NCI-H1105 treated with DMSO at 0.1 percent for 48 hours (cell line): ENCODE measurements at places on chromosomes 5 and 9.

GRCh38 chr9:89553451-89554010 lies 51.3 kb upstream of the GADD45G start:
- DNase-seq: peak; percentile 29

- DNase-seq: no peak
These were observed 991 bp downstream of the IARS1 start for GRCh38 chr9:92292338-92293074.

- no peak for DNase-seq
These were observed 43.1 kb upstream of the ELL2 start for GRCh38 chr5:96004754-96005153.

DNA sequence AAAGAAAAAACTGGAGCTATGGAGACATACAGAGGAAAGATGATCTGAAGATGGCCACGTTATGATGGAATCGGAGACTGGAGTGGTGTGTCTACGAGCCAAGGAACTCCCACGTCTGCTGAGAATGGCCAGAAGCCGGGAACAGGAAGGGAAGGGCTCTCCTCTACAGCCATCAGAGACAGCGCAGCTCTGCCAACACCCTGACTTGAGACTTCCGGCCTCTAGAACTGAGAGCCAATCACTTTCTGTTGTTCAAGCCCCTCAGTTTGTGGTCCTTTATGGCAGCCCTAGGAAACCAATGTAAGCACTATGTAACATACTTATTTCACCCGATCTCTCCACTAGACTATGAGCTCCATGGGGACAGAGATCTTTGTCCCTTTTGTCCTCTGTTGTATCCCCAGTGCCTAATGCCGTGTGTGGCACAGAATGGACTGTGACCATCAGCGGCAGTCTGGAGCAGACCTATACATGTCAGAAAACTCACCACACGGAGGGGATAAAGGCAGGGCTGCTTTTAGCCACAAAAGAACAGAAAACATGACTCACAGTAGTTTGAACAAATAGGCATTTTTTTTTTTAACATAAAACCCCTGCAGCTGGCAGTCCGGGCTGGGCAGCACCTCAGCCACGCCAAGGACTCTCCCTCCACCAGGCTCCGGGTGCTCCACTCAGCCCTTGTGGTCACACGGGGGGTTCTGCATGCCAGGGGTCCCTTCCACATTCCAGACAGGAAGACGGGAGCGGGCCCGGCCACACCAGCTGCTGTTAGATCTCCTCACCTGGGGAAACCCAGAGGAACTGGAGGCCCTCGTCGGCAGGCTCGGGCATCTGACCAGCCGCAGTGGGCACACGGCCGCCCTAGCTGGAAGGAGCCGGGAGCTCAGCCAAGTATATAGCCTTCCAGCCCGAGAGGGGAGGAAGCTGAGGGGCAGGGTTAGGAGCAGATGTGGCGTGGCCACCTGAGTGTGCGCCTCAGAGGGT lies 16.1 kb upstream of the MXD3 start:
- no peak for DNase-seq

DNA sequence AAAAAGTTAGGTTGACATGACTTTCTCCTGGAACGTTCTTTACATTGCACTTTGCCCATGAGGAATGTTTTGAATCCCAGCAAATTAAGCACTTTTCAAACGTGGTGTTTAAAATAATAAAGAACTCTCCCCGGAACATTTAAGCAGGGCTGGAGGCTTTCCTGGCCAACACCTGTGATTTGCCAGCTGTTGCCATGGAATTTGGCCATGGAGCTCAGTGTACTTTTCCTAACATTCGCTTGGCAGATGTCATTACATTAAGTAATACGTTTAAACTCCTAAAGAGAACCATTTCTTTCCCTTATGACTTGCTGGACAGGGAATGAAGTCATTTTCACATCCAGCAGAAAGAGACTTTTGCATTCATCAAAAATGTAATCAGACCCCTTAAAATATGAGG lies 146.1 kb downstream of the GAS1 start:
- no peak for DNase-seq

GRCh38 chr5:73221726-73222125 lies 48.7 kb downstream of the TMEM174 start:
- no peak for DNase-seq

DNA sequence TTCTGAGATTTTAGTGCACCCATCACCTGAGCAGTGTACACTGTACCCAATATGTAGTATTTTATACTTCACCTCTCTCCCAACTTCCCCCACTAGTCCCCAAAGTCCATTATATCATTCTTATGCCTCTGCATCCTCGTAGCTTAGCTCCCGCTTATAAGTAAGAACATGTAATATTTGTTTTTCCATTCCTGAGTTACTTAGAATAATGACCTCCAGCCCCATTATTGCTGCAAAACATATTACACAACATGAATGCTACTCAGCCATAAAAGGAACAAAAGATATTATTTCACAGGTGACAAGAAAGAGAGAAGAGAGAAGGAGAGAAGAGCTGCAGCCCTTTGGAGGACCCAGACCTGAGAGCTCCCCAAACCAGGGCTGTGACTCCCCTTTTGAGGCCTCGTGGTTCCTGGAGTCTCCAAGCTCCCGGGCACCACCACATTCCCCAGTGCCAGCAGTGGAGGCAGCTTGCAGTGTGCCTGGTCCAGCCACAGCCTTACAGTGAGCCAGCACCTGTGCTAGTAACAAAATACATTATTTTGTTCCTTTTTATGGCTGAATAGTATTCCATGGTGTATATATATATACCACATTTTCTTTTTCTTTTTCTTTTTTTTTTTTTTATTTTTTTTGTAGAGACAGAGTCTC lies 194.5 kb upstream of the DAB2 start:
- no peak for DNase-seq

GRCh38 chr9:118618084-118618483 lies 751.2 kb downstream of the BRINP1 start:
- DNase-seq: no peak

- DNase-seq: no peak
These were observed 12.2 kb downstream of the RANBP17 start for GRCh38 chr5:170874017-170874416.

DNA sequence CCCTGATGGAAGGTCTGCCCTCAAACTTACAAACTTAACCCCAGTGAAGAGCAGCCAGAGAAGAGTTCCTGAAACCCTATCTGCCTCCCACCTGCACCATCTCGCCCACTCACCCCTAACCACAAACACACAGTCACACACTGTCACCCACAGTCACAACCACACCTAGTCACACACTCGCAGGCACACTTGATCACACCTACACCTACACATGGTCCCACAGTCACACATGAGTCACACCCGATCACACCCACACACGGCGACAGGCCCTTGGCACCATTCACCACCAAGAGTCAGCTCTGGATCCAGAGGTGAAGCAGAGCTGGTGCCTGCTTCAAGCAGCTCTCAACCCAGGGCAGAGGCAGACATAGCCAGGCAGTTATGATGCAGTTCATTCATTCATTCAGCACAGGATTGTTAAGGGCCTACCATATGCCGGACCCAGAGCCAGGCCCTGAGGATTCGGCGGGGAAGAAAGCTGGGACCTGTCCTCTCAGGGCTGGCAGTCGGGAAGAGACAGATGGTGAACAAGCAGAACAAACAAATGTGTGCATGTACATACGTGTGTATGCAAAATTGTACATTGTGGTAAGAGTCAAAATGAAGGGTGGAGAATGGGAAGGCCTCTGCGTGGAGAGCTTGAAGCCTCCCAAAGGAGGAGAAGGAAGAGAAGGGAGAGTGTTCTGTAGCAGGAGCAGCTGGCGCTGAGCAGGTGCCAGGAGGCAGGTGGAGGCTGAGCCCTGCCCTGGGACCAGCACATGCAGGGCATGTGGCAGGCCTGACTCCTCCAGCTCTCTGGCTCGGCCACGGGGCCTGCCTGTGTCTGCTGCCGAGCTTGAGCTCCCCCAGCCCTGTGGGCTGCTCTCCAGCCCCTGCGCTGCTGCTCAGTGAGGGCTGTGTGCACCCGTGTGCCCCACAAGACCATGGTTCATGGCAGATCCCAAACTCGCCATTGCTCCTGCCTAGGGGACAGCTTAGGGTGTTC lies 6.4 kb downstream of the TSPAN17 start:
- no peak for DNase-seq

GRCh38 chr9:72749276-72749675 lies 203.6 kb downstream of the ALDH1A1 start:
- no peak for DNase-seq

DNA sequence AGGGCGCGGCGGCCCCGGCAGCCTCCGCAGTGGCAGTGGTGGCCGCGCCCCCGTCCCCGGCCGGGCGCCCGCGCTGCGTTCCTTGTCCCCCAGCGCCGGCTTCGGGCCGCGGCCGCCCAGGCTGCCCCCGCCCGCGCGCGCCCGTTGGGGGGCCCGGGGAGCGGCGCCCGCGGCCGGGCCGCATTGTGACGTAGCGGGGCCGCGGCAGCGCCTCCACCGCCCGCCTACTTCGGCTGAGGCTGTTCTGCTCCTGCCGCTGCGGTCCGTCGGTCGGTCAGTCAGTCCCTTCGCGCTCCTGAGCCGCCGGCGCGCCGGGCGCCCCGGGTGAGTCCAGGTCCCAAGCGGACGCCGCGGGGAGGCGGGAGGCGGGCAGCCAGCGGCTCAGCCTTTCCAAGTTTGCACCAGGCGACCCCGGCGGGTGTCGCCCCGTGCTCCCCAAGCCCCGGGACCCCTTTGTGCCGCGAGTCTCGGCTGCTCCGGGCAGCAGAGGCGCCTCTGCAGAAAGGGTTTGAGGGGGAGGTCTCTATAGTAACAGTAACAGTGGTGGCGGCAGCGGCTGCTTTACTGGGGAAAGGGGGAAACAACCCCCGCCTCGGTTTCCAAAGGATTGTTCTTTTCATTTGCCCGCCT lies at the start of gene SNCAIP:
SNCAIP (plus strand) TSS at position 277 of the 630 bp plus-strand sequence. CDS start 78,898 bp downstream, outside the sequence.
- DNase-seq: peak; percentile 31

DNA sequence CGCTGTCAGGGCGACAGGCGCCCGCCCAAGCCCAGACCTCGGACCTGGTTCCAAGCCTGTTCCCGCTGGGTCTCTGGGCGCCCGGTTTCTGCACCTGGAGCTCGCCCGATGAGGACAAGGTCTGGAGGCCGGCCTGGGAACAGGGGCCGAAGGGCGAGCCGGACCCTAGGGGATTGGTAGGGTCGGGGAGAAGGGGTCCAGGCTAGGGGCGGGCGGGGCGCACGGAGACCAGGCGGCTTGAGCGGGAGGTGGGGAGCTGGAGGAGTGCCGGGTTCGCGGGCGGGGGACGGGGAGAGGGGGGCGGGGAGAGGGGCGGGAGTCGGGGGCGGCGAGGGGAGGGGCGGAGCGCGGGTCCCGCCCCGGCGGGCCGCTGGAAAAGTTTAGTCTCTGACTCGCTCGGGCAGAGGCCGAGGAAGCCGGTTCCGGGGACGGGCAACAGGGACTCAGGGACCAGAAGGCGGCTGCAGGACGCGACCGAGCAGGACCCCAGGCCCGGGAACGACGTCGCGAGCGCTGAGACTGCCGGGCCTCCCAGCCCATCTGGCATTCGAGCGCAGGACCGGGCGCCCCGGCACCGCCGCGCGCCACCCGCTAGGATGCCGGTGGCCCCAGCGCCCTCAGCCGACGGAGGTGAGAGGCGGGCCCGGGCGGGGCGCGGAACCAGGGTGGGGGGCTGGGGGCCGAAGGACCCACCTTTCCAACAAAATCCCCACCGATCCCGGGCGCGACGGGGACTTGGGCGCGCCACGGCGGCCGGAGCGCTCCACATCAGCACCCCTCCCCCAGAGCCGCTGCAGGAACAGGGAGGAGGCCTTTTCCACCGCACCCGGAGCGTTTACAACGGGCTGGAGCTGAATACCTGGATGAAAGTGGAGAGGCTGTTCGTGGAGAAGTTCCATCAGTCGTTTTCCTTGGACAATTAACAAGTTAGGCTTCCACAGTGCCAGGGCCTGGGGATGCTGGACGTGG lies at the start of gene S1PR3:
S1PR3 (plus strand) TSS at position 403 of the 969 bp plus-strand sequence. CDS start 9,733 bp downstream, outside the sequence.
- DNase-seq: peak; percentile 13

DNA sequence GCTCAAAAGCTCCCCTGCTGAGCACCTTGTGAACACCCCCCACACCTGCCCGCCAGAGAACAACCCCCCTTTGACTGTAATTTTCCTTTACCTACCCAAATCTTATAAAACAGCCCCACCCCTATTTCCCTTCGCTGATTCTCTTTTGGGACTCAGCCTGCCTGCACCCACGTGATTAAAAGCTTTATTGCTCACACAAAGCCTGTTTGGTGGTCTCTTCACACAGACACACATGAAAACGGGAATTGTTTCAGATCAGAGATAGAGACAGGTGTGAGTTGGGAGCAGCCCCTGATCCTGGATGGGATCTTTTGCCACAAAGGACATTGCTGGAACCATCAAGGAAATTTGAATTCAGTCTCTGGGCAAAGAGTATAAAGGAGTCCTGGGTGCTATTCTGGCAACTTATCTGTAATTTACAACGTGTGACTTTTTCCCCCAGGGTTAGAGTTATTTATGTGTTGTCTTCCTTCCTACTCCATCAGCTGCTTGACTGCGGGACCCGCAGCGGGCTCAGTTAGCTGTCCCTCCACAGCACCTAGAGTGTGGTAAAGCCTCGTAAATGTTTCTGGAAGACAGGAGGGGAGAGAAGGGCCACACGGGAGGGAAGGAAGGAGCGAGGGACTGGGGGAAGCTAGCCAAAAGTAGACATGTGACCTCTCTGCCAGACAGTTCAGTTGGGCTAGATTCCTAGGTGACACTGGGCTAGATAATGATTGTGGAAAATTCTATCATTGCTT lies 437.0 kb downstream of the ZNF608 start:
- DNase-seq: no peak

DNA sequence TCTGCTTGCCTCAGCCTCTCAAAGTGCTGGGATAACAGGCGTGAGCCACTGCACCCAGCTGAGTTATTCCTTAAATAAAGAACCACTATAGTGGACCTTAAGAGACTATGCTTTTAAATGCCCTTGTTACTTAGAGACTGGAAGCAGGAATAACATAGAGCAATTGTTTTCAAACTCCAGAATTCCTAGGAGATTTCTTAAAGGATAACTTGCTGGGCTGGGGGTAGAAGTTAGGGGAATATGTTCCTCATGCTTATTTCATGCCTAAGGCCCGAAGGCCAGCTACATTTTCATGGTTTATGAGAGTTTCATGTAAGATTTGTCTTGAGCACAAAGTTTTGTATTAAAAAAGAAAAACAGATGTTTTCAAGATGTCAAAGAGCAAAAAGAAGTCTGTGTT lies 48.2 kb downstream of the CSNK1A1 start:
- DNase-seq: no peak

DNA sequence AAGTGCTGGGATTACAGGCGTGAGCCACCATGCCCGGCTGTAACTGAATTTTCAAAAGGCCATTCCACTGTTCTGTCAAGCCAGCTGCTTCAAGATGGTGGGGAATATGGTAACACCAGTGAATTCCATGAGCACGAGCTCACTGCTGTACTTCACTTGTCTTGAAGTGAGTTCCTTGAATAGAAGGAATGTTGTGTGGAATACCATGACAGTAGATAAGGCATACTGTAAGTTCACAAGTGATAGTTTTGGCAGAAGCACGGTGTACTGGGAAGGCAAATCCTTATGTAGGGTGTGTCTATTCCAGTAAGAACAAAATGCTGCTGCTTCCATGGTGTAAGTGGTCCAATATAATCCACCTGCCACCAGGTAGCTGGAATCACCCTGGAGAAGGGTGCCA lies 6.6 kb upstream of the PRXL2C start:
- no peak for DNase-seq
